ENCODE measurements at places on chromosomes 2 and 18.

- no peak for DNase-seq
These were observed 154.7 kb upstream of the DOK6 start for GRCh38 chr18:69246027-69246426.

- no peak for DNase-seq
These were observed 121.6 kb downstream of the PLCL1 start for GRCh38 chr2:197925976-197926375.

DNA sequence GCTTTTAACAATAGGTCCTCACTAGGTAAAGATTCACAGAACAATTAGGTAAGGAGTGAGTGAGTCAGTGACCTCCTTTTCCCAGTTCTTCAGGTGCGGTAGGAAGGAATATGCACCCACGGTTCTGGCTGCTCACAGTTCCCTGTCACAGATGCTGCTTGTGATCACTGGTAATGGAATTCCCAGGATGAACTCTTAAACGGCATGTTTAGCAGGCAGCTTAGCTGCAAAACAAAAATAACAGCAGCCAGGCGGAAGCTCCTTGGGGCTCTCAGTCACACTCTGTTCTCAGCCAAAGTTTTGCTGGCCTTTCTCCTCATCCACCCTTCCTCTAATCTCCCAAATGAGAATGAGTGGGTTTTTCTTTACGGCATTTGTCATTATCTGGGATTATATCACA lies 274.5 kb downstream of the MYT1L start:
- no peak for DNase-seq

GRCh38 chr2:197669077-197669476 lies 6.3 kb downstream of the RFTN2 start:
- no peak for DNase-seq

DNA sequence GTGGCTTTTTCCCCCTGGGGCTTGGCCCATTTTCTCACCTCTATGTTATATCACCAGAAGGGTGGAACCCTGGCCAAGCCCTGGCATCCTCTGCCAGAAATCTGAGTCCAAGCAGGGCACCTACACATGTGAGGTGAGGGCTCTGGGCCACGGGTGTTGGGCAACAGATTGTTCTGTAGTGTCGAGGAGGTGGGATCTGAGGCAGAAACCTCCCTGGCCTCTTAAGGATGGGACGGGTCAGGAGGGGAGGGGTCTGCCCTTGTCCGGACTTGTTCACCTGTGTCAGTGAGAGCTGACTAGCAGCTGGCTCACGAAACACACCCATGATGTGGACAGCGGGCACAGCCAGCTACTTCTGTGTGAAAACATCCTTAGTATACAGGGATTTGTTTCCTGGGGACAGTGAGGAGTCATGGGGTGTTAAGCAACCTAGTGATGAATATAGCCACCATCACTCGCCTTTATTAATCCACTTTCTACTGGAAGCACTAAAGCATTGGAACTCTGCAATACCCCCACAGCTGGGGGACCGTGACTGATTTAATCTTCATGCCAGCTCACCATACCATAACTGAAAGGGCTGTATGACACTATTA lies 35.6 kb downstream of the EPAS1 start:
- DNase-seq, result no peak

- DNase-seq, result peak; percentile 39
These were observed 24.8 kb downstream of the NCK2 start for GRCh38 chr2:105769504-105769903.

DNA sequence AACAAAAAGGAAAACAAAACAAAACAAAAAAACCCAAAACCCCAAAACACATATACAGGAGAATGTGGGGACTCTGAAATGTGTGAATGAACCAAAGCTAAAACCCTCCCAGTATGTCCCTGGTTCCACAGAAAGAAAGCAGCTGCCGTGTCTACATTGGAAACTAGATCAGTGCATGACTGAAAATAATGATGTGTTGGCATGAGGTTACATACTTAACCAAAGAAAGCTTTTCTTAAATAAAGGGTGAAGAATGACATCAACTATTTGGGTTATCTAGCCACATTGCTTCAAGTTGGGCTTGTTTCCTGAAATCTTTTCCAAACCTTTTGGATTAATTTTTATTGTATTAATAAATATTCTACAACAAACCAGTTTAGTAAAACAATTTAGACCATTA lies 91.9 kb upstream of the FN1 start:
- DNase-seq, result no peak
